Thymus (tissue), 14 donors: ENCODE measurements at places on chromosomes 6 and 20. TPM values are rescaled to one million over a fixed set of nuclear protein-coding genes. Genes with fewer than 3 reads are reported as not detected.

The UBE2C gene
- total RNA-seq = 112 TPM

- DNase-seq = no peak
- no peaks in the 10 kb centered on the region for H3K4me1 ChIP-seq
- no peak overlapping the region for H3K4me3 ChIP-seq
- H3K27ac ChIP-seq = no peak overlapping the region
Measured at GRCh38 chr20:17438436-17439039, 92.6 kb downstream of the BFSP1 start.

DNA sequence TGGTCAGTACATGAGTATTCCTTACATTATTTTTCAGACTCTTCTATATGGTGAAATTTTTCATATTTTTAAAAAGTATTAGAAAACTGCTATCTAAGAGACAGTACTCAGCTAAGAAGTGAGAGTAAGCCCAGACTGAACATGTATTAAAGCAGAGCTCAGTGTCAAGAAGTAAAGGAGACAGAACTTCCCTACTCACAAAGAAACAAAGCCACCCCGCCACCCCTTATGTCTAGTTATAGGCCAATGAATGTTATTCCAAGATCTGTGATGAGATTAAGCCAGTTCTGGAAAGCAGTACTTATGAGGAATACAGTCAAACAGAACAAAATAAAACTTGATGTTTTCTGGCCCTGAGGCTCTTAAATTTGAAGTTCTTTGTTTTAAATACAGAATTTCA lies 114.5 kb downstream of the RNGTT start:
- H3K27ac ChIP-seq = no peak overlapping the region
- H3K4me3 ChIP-seq = no peak overlapping the region
- H3K27me3 ChIP-seq = no peaks in the 10 kb centered on the region
- H3K36me3 ChIP-seq = no peaks in the 10 kb centered on the region

GRCh38 chr6:31299511-31299910 lies 27.6 kb upstream of the HLA-C start:
- DNase-seq = no peak
- no peak overlapping the region for H3K27ac ChIP-seq
- no peak overlapping the region for H3K4me3 ChIP-seq
- no peaks in the 10 kb centered on the region for H3K4me1 ChIP-seq

DNA sequence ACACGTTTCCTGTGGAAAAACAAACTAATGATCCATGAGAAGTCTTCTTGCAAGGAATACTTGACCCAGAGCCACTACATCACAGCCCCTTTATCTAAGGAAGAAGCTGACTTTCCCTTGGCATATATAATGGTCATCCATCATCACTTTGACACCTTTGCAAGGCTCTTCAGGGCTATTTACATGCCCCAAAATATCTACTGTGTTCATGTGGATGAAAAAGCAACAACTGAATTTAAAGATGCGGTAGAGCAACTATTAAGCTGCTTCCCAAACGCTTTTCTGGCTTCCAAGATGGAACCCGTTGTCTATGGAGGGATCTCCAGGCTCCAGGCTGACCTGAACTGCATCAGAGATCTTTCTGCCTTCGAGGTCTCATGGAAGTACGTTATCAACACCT lies 35.4 kb downstream of the GCNT2 start:
- no peak for DNase-seq
- no peak overlapping the region for H3K27ac ChIP-seq
- peaks cover 10% of the 10 kb centered on the region for H3K4me1 ChIP-seq
- H3K27me3 ChIP-seq = no peaks in the 10 kb centered on the region

DNA sequence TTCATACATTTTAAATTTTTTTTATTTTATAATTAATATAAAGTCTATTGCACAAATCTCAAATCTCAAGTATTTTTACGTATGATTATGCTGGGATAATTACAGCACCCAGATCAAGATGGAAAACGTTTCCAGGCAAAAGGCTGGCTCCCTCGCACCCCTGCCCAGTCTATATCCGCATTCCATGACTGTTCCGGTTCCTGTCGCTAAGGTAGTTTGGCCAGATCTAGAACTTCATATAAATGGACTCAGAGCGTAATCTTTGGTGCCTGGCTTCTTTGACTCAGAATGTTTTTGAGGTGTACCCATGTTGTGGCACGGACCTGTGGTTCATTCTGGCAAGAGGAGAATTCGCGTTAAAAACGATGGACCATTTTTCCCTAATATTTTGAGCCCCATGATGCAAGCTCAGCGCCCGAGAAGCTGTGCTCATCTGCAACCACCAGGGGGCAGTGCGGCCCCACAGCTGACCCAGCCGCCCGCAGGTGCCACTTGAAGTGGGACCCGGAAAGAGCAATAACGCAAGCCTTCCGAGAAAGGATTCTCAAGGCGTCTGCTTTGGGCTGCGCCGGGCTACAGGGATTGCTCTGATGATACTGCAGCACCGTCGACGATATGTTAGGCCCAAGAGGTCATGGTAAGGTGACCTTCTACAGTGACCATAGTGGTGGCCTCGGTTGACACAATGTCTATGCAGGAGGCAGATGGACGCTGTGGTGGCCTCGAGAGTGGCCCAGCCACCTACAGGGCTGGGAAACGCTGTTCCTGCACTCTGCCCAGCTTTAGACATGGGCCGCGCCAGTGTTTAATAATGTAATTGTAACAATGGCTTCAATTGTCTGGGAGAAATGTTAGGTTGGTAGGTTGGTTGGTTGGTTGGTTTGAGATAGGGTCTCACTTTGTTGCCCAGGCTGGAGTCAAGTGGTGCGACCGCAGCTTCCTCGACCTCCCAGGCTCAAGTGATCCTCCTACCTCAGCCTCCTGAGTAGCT lies 160.1 kb downstream of the ZMYND8 start:
- peak; percentile 24 for DNase-seq
- H3K36me3 ChIP-seq = no peaks in the 10 kb centered on the region
- no peaks in the 10 kb centered on the region for H3K27me3 ChIP-seq
- H3K4me1 ChIP-seq = peaks cover 2% of the 10 kb centered on the region
- H3K4me3 ChIP-seq = no peak overlapping the region
- H3K27ac ChIP-seq = no peak overlapping the region

DNA sequence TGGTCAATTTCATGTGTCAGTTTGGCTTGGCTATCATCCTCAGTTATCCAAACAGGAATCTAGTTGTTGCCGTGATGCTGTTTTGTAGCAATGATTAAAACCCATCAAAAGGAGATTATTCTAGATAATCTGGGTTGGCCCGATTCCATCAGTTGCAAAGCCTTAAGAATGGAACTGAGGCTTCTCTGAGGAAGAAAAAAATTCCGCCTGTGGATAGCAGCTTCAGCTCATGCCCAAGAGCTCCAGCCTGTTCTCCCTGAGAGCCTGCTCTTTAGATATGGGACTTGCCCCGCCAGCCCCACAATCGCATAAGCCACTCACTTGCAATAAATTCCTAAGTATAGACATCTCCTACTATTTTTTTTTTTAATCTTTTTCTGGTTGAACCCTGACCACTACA lies 61.5 kb downstream of the SEL1L2 start:
- no peaks in the 10 kb centered on the region for H3K27me3 ChIP-seq
- no peak for DNase-seq
- no peak overlapping the region for H3K27ac ChIP-seq
- H3K36me3 ChIP-seq = no peaks in the 10 kb centered on the region

GRCh38 chr6:74879976-74880375 lies 325.9 kb downstream of the COL12A1 start:
- no peak overlapping the region for H3K27ac ChIP-seq
- H3K4me3 ChIP-seq = no peak overlapping the region
- no peaks in the 10 kb centered on the region for H3K27me3 ChIP-seq
- H3K36me3 ChIP-seq = no peaks in the 10 kb centered on the region
- DNase-seq = no peak

DNA sequence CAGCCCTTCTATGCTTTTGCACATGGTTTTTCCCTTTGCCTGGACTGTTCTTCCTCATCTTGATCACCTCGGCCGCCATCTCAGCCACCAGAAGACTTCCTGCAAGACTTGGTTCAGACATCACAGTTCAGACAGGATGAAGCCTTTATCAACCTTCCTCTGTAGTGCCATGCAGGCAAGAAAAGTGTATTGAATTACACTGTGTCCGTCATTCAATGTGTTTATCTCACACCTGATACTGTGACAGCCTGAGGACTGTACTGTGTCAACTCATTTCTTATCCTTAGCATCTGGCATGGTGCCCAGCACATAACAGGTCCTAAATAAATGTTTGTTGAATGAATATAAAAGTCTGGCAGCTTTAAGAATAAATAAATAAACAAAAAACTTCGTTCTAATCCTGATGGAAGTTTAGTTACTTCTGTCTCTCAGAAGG lies 133.3 kb upstream of the MAN1A1 start:
- no peaks in the 10 kb centered on the region for H3K36me3 ChIP-seq
- H3K27ac ChIP-seq = no peak overlapping the region
- no peak overlapping the region for H3K4me3 ChIP-seq
- H3K27me3 ChIP-seq = no peaks in the 10 kb centered on the region
- no peaks in the 10 kb centered on the region for H3K4me1 ChIP-seq
